ENCODE measurements at places on chromosomes 3 and 15. TPM values are rescaled to one million over a fixed set of nuclear protein-coding genes. Genes with fewer than 3 reads are reported as not detected.

DNA sequence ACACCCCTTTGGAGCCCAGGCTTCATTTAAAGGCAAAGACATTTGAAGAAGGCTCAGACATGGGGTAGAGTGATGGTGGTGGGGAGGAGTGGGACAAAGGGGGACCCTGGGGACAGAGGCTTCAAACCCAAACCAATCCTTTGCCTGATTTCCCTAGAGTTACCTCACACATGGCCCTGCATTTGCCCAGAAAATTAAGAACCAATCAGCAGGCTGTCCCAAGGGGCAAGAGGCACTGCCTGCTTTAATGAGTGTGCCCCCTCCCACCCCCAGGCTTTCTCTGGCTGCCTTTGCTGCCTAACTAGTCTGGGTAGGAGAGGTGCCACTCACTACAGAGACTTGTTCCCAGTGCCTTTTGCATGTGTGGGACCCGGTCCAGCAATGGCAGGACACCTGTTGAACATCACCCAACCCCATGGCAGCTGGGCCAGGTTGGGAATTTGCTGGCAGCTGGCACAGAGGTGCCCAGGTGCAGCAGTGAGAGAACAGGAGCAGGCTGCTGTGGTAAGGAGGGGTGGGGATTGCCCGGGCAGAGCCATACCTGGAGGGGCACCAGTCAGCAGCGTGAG, 38.4 kb downstream of the CCDC33 start:
- no peak overlapping the region for H3K27ac ChIP-seq
- no peak overlapping the region for H3K4me3 ChIP-seq
- no peak for DNase-seq

DNA sequence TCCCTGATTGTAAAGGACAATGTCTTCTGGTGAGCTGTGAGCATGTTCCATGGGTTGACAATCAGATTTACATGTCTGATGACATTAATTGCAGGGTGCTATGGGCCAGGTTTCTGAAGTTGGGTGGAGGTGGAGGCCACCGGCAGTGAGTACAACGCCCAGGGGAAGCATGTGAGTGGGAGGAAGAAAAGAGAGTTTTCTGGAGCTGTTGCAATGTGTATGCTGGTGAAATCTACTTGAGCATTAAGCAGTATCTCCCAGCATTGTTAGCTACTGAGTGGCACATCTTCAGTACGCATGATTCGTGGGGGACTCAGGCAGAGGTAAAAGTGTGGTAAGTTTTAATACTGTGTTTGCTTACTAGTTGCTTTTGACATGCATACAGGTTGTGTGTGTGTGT, 26.6 kb downstream of the TMEM45A start:
- no peak overlapping the region for H3K27ac ChIP-seq
- DNase-seq, result no peak
- H3K4me3 ChIP-seq, result no peak overlapping the region
- no peaks in the 10 kb centered on the region for H3K27me3 ChIP-seq
- no peaks in the 10 kb centered on the region for H3K36me3 ChIP-seq

GRCh38 chr15:99130765-99131440, 26.0 kb downstream of the SYNM start:
- H3K4me3 ChIP-seq, result no peak overlapping the region
- no peak for DNase-seq
- no peaks in the 10 kb centered on the region for H3K36me3 ChIP-seq
- H3K27ac ChIP-seq, result no peak overlapping the region
- H3K4me1 ChIP-seq, result peaks cover 2% of the 10 kb centered on the region

DNA sequence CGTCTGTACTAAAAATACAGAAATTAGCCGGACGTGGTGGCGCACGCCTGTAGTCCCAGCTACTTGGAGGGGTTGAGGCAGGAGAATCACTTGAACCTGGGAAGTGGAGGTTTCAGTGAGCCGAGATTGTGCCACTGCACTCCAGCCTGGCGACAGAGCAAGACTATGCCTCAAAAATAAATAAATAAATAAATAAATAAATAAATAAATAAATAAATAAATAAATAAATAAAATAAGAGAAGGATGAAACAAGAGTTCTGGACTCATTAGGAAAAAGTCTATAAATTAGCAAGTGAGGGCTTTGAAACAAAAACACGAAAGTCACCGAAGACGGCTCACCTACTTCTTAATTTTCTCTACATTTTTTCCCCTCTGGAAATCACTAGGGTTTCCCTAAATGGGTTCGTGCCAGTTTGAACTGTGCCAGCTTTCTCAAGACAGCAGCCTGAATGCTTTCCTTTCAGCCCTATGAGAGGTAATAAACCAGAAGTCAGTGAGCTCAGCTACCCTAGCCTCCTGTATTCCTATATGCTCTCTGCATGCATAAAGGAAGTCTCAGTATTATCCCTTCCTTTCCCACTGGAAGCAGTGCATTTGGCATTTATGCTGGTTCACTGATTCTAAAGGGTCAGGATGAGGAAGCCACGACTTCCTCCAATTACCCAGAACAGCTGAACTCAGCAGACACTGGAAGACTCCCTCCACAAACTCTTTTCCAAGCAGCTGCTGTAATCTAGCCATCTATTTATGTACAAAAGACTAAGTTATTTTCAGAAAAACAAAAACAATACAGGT, 266.9 kb downstream of the ZBBX start:
- H3K27me3 ChIP-seq, result no peaks in the 10 kb centered on the region
- no peak overlapping the region for H3K27ac ChIP-seq
- DNase-seq, result no peak

GRCh38 chr15:67531379-67531914, 10.5 kb downstream of the C15orf61 start:
- H3K4me3 ChIP-seq, result no peak overlapping the region
- H3K27me3 ChIP-seq, result no peaks in the 10 kb centered on the region
- DNase-seq, result no peak
- H3K4me1 ChIP-seq, result peaks cover 11% of the 10 kb centered on the region

The HGD gene
- 0.16 TPM for total RNA-seq

The PPP1R14D gene
- total RNA-seq, result not detected

DNA sequence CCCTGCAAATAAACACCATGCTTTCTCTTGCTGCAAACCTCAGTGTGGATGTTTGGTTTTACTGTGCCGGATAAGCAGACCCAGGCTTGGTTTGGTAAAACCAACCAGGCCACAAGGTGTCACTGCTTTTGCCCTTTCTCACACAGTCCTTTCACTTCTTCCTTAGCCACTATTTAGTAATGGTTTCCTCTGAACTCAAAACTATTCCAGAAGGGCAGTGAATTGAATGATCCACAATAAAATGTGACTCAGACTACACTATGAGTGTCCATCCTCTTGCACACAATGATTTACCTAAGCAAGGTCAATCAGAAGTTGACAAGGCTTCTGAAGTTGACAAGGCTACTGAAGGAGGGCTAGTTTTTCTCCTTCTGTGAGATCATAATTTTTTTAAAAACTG, 552.4 kb upstream of the CCDC54 start:
- peaks cover 2% of the 10 kb centered on the region for H3K4me1 ChIP-seq
- H3K4me3 ChIP-seq, result no peak overlapping the region
- no peaks in the 10 kb centered on the region for H3K27me3 ChIP-seq

- no peak overlapping the region for H3K27ac ChIP-seq
- DNase-seq, result no peak
- peaks cover 31% of the 10 kb centered on the region for H3K36me3 ChIP-seq
Observed at GRCh38 chr15:51888593-51889195, 59.2 kb downstream of the TMOD3 start.

DNA sequence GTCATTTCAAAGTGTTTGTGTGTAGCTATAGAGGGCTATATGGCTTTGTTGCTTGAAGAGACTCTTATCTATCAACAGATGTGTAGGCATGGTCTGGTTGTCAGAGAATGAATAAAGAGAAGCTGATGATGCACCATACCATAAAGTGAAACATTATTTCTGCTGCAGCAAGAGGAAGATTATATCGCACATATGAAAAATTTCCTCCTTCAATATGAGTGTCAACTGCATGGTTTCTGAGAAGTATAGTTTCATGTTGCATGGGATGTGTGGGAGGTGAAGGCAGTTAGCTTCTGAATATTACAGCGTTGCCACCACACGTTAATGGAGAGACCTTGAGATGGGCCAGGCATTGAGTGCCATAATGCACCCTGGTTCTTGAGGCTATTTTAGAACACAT, 217.9 kb downstream of the SATB1 start:
- no peak overlapping the region for H3K27ac ChIP-seq
- DNase-seq, result peak; percentile 30
- no peaks in the 10 kb centered on the region for H3K36me3 ChIP-seq

The CAPN7 gene
- 22.2 TPM for total RNA-seq

- no peak overlapping the region for H3K27ac ChIP-seq
- no peak overlapping the region for H3K4me3 ChIP-seq
- no peaks in the 10 kb centered on the region for H3K27me3 ChIP-seq
- no peaks in the 10 kb centered on the region for H3K36me3 ChIP-seq
- H3K4me1 ChIP-seq, result peaks cover 3% of the 10 kb centered on the region
Observed at GRCh38 chr3:171508676-171509075, 48.5 kb upstream of the TNIK start.

DNA sequence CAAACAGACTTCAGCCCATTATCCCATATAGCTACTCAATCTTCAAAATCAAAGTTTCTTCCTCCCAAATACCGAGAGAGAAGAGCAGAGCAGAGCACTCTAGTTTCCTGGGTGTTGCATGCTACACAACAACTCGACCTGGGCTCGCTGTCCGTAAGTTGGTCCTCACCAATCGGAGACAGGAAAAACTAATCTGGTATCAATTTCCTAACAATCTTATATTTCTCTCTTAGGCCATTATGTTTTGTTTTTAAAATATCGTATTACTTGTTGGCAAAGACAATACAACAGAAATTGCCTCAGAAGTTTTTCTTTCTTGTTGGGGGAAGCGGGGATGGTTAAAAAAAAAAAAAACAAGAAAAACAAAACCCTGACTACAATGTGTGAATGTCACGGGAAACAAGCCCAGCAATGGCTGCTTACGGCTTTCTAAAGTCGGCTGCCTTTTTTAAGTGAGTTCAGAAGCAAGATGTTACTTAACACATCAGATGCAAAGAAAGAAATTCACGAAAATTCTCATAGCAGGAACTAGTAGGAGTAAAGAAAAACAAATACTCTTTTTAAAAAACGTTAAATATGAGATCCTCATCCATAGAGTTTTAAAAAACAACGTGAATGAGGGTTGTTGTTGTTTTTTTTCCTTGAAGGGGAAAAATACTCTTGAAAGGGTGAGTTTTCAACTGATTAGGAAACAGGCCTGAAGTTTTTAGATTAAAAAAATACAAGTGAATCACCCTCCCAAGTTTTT, 1.9 kb downstream of the VGLL4 start:
- H3K27ac ChIP-seq, result peak overlapping the region; percentile 97
- DNase-seq, result peak; percentile 35
- no peaks in the 10 kb centered on the region for H3K27me3 ChIP-seq

The TMEM207 gene
- not detected for total RNA-seq

The SLC28A2 gene
- not detected for total RNA-seq

The ALS2CL gene
- 1.7 TPM for total RNA-seq

The LTF gene
- total RNA-seq, result not detected

DNA sequence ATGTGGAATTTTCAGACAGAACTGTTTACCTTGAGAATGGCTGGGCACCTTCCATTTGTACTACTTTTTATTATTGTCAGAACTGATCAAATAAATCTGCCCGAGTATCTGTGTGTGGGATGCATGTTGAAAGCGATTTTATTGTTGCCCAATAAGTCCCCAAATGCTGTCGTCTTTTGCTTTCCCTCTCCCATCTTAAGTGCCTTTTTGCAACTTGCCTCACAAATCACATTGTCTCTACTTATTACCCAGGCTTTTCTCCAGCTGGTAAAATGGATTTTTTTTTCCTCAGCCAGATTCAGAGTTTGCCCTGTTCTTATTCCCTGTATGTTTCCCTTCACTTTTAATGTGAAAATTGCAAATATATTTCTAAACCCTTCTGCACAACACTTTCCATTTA, 163.1 kb downstream of the CNTN4 start:
- no peaks in the 10 kb centered on the region for H3K4me1 ChIP-seq
- H3K27ac ChIP-seq, result no peak overlapping the region
- no peaks in the 10 kb centered on the region for H3K36me3 ChIP-seq

- no peak overlapping the region for H3K4me3 ChIP-seq
- no peak for DNase-seq
- no peaks in the 10 kb centered on the region for H3K36me3 ChIP-seq
- H3K4me1 ChIP-seq, result no peaks in the 10 kb centered on the region
Observed at GRCh38 chr3:31848911-31849310, 132.2 kb downstream of the OSBPL10 start.

- no peak for DNase-seq
- H3K27me3 ChIP-seq, result no peaks in the 10 kb centered on the region
- peaks cover 7% of the 10 kb centered on the region for H3K4me1 ChIP-seq
- H3K27ac ChIP-seq, result no peak overlapping the region
- no peaks in the 10 kb centered on the region for H3K36me3 ChIP-seq
Observed at GRCh38 chr3:160141485-160142185, 83.6 kb upstream of the C3orf80 start.

GRCh38 chr3:81765400-81765799, 4.0 kb upstream of the GBE1 start:
- peaks cover 3% of the 10 kb centered on the region for H3K27me3 ChIP-seq
- H3K36me3 ChIP-seq, result peaks cover 5% of the 10 kb centered on the region
- no peak overlapping the region for H3K4me3 ChIP-seq
- peaks cover 12% of the 10 kb centered on the region for H3K4me1 ChIP-seq
- no peak for DNase-seq
- no peak overlapping the region for H3K27ac ChIP-seq

All from activated CD8-positive, alpha-beta T cell treated with anti-CD3 and anti-CD28 coated beads for 36 hours (primary cell).